ENCODE measurements at places on chromosomes 4 and X.

DNA sequence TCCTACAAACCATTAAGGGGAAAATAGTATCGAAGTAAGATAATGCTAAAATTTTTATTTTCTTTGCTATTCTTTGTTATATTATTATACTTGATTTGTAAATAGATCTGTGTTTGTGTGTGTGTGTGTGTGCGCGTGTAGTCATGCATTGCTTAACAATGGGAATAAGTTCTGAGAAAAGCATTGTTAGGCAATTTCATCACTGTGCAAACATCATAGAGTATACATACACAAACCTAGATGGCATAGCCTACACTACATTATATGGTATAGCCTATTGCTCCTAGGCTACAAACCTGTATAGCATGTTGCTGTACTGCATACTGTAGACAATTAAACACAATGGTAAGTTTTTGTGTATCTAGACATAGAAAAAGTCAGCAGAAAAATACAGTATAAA, 17.1 kb downstream of the MTTP start:
- no peak for DNase-seq

DNA sequence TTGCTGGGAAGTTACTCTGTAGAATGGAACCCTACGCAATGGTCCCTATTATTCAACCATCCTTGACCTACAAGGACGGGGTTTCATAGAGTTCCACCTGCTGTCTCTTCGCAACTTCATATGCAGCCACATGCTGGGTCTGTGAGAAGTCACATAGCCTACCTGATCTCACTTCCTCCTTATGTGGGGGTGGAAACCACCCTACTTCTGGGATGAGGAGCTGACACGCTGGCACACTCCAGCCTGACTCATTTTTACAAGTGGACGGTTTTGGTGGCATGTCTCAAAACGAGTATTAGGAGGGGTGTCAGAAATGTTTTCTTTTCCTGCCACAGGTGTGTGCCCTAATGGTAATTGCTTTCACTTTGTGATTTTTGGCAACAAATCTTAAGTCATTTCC, 36.8 kb upstream of the ARSD start:
- DNase-seq, result no peak

- no peak for DNase-seq
Observed at GRCh38 chr4:186724864-186725468, 1.3 kb upstream of the FAT1 start.

- DNase-seq, result no peak
Observed at GRCh38 chrX:127259742-127260141, 440.2 kb downstream of the PRR32 start.

GRCh38 chr4:169963998-169964397, 62.2 kb downstream of the MFAP3L start:
- no peak for DNase-seq

GRCh38 chr4:56742080-56742871, 61.2 kb upstream of the HOPX start:
- DNase-seq, result no peak

DNA sequence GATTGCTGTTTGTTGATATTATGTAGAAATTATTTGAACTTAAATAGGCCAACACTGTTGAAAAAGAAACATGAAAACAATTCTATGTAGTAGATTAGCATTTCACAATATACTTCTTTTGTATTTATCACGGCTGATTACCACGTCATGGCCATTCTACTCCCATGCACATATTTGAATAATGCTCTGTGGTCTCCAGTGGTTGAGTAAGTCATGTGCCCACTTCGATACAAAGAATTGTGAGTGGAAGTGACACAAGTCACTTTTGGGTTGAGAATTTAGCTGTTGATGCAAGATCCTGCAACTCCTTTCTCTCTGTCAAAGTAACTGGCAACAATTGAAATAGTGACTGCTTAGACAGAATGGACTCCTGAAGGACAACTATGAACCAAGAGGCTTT, 6.7 kb upstream of the FSTL5 start:
- DNase-seq, result no peak

DNA sequence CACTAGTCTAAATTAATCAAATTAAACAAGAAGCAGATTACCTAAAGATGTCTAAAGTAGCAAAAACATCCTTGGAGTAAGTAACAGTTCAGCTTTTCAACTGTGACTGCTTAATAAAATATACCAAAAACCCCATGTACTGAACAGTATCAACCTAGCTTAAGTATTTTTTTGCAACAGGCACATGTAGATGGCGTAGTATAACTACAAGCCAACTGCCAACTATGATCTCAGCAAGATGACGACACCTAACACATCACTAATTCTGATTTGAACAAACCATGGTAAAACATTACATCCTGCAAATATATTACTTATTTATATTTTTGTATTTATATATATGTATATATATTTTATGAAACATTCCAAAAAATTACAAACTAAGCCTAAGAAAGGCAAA, 24.5 kb downstream of the DHX15 start:
- no peak for DNase-seq

GRCh38 chrX:97065066-97065465, 181.4 kb downstream of the RPA4 start:
- no peak for DNase-seq

DNA sequence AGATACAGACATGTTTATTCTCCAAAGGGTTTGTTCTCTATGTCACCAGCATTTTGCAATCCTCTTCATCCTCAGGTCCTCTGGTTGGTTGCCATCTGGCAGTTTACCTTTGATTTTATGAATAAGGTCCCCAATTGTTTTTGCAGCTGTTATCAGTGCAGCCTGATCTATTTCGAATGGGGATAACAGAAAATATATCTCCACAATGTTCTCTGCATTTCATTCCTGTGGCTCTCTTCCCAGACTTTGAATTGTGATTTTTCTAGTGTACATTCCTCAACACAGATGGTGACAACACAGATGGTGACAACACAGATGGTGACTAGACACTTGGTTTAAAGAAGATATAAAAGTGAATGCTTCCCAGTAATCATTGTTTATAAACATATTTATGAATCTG, 74.1 kb downstream of the FBXO8 start:
- no peak for DNase-seq

- no peak for DNase-seq
Observed at GRCh38 chr4:153987291-153987690, 198.4 kb upstream of the SFRP2 start.

DNA sequence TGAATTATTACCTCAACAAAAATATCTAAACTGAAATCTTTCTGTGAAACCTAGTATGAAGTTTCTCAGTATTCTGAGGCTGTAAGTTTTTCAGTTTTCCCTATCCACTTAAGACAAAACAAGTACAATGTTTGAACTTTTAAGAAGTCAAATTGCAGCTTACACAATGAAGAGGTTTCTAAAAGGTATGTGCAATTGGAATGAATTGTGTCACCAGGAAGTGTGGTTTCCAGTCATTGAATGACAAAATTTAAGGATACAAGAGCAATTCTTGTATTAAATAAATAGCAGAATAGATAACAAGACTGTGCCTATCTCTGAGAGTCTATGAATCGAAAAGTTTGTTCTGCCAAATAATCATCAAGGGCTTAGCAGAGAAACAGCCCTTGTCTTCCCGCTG, 207.3 kb downstream of the ANKRD50 start:
- DNase-seq, result no peak

DNA sequence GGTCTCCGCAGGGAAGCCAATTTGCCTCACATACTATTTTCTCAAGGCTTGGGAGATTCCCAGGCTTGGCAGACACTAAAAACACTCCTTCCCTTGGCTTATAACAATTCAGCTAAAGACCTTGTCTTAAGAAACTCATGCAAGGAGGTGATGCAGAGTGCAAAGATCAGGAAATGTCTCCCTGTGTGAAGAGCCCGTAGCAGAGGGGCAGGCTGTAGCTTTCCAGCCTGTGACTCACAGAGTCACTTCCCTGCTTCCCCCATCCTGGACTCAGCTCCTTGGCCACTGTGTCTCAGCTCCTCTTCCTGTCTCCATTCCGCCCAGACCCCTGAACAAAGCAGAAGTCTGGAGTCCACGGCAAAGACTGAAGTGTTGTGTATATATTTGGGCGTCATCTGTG, 56.1 kb downstream of the KDR start:
- no peak for DNase-seq

- no peak for DNase-seq
Observed at GRCh38 chr4:118969359-118969758, 80.7 kb downstream of the SYNPO2 start.

DNA sequence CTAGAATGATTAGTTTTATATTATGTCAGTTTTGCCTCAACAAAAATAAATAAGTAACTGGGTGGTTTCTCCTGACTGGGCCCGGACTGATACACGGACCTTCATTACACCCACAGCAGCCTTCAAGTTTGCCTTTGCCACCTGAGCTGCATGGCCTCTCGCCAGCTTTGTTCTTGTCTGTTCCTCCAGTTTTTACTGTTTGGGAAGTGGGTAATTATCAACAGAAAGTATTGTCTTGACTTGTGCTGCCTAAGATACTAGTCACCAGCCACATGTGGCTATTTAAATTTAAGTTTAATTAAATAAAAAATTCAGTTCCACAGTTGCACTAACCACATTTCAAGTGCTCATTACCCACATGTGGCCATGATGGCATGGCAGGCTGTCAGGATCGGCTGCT, 74.7 kb upstream of the INTU start:
- no peak for DNase-seq

- DNase-seq, result no peak
Observed at GRCh38 chr4:8560265-8561047, 19.7 kb upstream of the GPR78 start.

- DNase-seq, result no peak
Observed at GRCh38 chrX:132774010-132774714, 184.3 kb downstream of the HS6ST2 start.

DNA sequence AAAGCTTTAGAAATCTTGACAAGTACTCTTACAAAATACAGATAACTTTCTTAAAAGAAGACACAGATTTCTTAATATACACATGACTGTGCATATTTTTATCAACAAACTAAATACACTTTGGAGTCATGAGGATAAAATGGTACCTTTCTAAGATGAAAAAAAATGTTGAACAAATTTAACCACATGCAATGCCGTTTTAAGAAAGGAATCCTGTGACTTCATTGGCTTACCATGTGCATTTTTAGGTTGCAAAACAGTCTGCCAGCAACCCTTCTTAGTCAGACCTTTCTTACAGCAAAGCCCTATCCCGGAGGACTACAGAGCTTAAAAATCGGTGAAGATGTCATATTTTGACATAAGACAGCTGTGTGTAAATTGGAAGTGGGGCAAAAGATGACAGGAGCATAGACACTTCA, 51.7 kb downstream of the GASK1B start:
- no peak for DNase-seq

DNA sequence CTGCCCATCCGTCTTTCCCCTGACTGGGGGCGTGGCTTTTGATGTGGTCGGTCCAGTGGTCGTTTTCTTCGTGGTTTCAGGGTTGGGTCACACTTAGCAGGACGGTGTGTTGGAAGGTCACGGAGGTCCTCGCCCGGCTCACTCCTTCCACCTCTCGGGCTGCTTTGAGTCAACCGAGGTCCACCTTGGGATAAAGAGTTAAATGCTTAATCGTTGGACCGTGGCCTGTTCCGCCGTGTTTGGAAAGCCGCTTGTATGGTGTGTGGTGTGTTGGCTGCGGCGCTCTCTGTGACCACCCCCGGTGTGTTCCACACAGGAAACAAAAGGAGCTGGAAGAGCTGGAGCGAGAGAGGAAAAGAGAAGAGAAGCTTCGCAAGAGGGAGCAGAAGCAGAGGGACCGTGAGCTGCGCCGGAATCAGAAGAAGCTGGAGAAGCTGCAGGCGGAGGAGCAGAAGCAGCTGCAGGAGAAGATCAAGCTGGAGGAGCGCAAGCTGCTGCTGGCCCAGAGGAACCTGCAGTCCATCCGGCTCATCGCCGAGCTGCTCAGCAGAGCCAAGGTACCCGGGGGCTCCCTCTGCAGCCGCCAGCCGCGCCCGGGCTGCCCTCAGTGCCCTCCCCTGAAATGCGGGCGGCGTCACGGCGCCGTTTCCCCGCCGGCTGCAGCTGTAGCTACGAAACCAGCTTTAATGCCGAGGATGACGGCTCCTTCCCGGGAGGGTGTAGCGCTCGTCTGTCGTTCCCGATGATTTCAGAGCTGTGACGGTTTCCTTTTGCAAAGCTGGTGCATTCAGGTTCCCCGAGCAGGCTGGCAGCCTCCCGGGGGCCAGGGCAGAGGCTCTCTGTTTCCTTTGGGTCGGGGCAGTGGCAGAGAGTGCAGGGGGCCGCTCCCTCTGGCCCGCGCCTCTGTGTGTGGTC, 7.7 kb downstream of the AKAP17A start:
- no peak for DNase-seq

- no peak for DNase-seq
Observed at GRCh38 chr4:146368209-146368608, 153.5 kb downstream of the SLC10A7 start.

GRCh38 chr4:165101641-165102040, 11.0 kb downstream of the TMEM192 start:
- DNase-seq, result no peak

GRCh38 chr4:159206427-159206871, 103.6 kb downstream of the RAPGEF2 start:
- no peak for DNase-seq

DNA sequence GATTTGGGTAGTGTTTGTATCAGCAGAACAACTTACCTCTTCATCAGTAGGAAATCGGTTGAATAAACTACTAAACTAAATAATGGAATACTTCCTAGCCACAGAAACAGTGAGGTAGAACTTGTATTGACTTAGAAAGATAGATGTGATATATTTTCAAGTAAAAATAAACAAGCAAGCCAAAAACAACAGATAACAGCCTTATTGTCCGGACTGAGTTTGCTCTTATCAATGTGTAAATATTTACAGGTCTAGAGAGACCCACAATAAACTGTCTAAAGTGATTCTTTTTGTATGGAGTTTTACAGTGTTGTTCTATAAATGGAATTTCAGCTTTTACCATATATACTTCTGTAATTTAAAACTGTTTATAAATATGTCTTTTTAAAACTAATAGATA, 721.8 kb downstream of the ADGRL3 start:
- DNase-seq, result no peak

GRCh38 chr4:172996571-172997216, 171.9 kb upstream of the GALNT7 start:
- peak; percentile 49 for DNase-seq

GRCh38 chr4:1761130-1761689, 31.9 kb upstream of the FGFR3 start:
- no peak for DNase-seq

DNA sequence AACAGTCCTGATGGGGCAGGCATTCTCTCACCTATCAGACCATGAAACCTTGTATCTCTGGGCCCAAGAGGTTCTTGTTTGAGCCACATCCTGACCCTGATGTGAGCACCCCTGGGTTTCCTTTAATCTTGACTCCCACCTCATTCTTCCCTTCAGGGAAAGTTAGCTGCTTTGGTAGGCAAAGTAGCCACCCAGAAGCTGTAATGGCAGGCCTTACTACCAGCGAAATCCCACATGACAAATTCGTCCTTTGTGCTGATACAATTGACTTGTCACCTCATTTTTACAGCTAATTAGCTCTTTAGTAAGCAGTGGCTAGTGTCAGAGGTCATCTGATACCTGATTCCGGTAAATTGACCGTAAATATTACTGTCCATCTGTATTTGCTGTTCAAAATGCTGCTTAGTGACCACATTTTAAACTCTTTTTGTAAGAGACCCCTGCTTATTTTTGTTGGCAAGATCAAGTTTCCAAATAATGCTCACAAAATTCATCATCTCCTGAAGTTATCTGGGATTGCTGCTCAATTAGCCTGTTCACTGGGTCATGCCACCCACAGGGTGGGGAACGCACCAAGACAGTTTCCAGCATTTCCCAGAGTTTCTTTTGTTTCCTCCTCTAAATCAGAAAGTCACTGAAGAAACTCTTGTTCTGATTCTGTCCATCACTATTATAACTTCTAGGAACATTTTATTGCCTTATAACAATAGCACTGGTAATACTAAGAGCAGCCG, 329.7 kb downstream of the GPAT3 start:
- no peak for DNase-seq

- DNase-seq, result no peak
Observed at GRCh38 chrX:130264573-130264972, 4.1 kb downstream of the ZNF280C start.

Measured in keratinocyte (primary cell).